ENCODE measurements at places on chromosomes 2 and 18. TPM values are rescaled to one million over a fixed set of nuclear protein-coding genes. Genes with fewer than 3 reads are reported as not detected.

Gene SH3BP4
- polyA plus RNA-seq = 22.6 TPM

Gene TNP1
- not detected for polyA plus RNA-seq

Gene RPL31
- 1,931 TPM for polyA plus RNA-seq

Gene RNF152
- polyA plus RNA-seq = not detected

Gene UGT1A10
- not detected for polyA plus RNA-seq

Gene GRP
- not detected for polyA plus RNA-seq

Gene MRO
- polyA plus RNA-seq = 0.31 TPM

Gene CCDC150
- polyA plus RNA-seq = 14.2 TPM
